Panc1 (cell line): ENCODE measurements at places on chromosomes 4 and X. TPM values are rescaled to one million over a fixed set of nuclear protein-coding genes. Genes with fewer than 3 reads are reported as not detected.

CT45A3 gene
- not detected for total RNA-seq

GRCh38 chr4:137278431-137278830, 253.9 kb downstream of the PCDH18 start:
- DNase-seq = no peak

DNA sequence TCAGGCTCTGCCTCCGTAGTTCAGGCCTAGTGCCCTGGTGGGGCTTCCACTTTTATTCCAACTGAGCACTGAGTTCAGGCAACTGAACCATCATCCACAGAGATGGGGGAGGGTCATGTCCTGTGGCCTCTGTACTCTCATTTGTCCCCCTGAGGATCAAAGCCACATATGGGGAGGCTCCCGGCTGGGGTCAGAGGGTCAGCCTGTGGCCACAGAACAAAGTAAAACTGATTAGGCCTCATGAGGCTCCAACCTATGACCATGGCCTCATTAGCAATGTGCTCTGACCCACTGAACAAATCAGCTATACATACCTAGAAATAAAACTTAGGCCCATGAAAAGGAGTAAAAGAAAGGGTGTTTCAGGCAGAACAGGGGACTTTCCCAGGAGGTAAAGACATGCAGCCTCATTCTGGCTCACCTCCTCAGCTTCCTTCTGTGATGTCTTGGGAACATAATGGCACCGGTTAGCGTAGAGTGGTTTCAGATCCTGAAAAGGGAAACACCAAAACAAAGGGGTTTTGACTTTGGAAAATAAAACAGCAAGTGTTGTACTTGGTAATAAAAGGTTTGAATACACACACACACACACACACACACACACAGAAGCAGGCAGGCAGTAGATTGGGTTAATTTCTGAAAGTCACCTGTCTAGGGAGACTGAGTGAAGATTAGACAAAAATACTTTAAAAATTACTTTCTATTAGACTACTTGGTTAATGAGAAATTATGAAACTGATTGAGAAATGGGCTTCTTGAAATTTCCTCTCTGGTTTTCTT, 24.3 kb downstream of the TMEM255A start:
- no peak for DNase-seq

DNA sequence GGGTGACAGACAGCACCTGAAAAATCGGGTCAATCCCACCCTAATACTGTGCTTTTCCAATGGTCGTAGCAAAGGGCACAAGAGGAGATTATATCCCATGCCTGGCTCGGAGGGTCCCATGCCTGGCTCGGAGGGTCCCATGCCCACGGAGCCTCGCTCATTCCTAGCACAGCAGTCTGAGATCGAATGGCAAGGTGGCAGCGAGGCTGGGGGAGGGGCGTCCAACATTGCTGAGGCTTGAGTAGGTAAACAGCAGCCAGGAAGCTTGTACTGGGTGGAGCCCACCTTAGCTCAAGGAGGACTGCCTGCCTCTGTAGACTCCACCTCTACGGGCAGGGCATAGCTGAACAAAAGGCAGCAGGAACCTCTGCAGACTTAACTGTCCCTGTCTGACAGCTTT, 365.1 kb downstream of the STPG2 start:
- DNase-seq = no peak

GRCh38 chr4:81040012-81040659, 9.6 kb downstream of the BMP3 start:
- no peak for DNase-seq

DNA sequence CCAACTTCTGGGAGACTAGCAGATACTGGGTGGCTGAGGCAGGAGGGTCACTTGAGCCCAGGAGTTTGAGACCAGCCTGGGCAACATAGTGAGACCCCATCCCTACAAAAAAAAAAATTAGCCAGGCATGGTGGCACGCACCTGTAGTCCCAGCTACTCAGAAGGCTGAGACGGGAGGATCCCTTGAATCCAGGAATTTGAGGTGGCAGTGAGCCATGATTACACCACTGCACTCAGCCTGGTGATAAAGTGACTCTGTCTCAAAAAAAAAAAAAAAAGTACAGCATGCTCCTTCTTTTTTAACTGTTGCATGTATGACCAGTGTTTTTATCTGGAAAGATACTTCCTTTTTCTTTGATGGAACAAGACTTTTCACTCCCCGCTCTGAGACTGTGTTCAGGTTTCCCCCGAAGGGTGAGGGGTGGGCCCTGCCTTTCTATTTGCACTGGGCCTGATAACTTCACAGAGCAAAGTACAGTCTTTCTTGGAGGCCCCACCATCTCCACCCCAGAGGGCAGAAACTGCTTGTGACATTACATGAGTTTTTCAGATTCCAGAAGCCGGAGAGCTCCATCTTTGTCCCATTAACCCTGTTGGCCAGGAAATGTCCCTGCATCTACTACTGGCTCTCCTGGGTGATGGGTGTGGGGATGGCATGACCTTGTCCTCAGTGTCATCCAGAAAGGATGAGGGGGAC, 35.2 kb downstream of the NYX start:
- DNase-seq = no peak

GRCh38 chrX:23035493-23035892, 35.7 kb downstream of the DDX53 start:
- DNase-seq = no peak

GRCh38 chr4:82691431-82691830, 107.2 kb downstream of the SCD5 start:
- DNase-seq = no peak
